ENCODE measurements at places on chromosomes 2 and 18.

DNA sequence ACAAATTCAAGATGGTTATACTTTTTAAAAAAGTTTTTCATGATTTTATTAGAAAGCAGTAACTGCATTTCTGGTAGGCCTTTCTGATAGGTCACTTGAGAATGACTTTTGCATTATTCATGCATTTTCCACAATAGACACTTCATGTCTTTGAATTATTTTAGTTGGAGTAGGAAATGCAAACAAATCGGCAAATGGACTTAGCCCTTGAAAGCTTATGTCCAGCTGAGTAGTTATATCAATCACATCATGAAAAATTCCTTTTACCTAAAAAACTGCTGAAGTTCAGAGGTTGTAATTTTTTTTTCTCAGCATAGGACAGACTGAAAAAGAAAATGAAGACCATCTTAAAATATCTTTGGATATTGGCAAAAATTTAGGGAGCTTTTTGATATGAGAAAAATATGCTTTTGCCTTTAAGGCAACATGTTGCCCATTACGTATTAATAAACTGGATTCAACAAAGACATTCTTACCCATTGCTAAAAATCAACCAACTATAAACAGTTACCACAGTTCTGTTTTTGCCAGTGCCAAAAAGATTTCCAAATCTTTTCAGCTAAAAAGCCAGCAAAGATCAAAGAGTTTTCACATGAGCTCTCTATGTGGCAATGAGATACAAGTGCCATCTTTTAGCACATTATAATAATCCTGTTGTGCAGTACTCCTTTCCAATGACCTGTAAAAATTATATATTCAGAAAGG is 45.5 kb upstream of the FRZB start:
- DNase-seq, result no peak

DNA sequence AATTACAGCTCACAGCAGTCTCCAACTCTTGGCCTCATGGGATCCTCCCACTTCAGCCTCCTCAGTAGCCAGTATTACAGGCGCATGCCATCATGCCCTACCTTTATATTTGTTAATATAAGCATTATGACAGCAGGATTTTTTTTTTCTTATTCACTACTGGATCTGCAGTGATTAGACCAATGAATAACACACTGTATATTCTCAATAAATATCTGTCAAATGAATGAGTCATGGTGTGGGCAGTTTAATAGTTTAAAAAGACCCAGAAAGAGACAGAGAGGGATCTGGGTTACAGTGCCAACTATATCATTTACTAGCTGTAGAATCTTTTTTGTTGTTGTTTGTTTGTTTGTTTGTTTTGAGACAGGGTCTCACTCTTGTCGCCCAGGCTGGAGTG is 62.4 kb upstream of the LTBP1 start:
- no peak for DNase-seq

GRCh38 chr2:166025313-166025712 is 71.7 kb upstream of the TTC21B start:
- no peak for DNase-seq

DNA sequence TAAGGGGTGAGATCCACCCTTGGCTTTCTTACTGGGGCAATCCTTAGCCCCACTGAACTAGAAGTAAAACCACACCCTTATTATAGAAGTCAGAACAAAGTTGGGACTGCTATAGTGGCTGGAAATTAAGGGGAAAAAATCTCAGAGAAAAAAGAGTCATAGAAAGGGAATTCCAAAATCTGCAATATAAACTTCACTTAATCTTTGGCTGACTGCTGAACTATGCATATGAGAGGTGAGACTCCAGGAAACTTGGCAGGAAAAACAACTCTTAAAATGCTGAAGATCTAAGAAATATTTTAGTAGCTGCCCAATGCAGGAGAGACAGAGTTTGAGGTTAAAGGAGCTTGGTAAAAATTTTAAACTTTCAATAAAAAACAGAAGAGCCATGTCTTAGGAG is 201.8 kb upstream of the FN1 start:
- DNase-seq, result no peak

- no peak for DNase-seq
These were observed 124.9 kb upstream of the CCDC150 start for GRCh38 chr2:196514641-196515040.

DNA sequence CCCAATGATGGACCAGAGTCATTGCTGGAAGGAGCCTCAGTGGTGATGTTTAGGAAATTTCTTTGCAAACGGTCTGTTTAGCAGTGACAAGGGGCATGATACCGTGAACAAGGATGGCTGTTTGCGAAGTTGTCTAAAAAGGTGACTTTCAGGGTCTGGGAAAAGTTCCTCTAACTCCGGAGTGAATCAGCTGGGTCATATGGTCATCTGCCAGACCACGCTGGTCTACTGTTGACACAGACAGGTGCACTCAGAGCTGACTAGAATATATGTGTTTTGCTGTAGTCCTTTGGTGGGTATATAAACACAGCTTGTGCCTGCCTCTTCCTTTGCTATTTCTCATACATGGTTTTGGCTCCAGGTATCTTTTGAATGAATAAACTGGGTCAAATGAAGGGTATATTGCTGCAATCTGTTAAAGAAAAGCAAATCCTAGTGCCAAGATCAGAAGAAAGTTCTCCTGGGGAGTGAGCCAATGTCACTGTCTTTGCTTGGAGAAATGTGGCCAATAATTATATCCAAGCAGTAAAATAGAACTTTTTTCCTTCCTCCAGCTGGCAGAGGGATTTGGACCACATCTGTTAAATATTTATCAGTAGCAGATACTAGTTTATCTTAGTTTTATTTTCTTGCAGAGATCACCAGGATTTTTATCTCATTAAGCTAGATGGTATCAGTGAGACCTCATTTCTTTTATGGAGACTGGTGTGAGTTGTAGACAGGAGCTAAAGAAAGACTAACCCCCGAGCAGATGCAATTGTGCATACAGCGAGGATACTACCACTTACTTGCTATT is 286.0 kb downstream of the TRIB2 start:
- DNase-seq, result no peak

GRCh38 chr2:181046833-181047232 is 66.4 kb downstream of the UBE2E3 start:
- DNase-seq, result no peak

DNA sequence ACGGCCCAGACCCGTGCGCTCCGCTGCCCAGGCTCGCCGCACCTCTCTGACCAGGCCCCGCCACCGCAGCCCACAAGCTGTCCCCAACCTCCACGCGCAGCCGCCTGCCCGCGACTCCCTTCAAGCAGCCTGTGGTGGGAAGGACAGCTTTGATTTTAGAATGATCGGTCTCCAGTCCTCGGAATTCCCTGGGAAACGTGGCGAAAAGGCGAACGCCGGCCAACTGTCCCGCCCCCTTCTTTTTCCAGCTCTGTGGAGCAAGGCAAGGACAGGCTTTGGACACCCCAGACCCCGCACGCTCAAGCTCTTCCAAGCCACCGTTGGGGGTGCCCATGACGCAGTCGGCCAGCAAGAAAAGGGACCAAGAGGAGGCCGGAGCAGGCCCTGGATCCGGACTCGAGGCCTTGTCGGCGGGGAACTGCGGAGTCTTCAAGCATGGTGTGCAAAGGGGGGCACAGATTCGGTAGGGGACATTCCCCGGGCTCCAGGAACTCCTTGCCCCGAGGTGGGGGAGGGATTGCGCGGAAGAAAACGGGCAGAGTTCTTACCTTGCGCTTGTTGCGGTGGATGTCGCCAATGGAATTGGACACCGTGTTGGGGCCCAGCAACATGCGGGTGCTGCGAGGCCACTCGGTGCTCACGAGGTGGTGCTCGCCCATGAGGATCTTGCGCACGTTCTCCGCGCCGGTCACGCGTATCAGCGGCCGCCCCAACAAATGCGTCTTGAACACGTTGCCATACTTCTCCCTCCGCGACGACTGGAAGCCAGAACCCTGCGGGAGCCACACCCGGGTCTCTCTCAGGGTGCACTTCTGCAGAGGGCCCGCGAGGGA is 4.0 kb downstream of the CYP26B1 start:
- no peak for DNase-seq

- DNase-seq, result no peak
These were observed 42.5 kb upstream of the ATP8B1 start for GRCh38 chr18:57845605-57846074.

Measured in stimulated activated CD4-positive, alpha-beta T cell treated with anti-CD3 and anti-CD28 coated beads, TNF-alpha, amount 100 ng/mL, for 1 hour (primary cell).